ENCODE measurements at places on chromosomes 4 and X.

DNA sequence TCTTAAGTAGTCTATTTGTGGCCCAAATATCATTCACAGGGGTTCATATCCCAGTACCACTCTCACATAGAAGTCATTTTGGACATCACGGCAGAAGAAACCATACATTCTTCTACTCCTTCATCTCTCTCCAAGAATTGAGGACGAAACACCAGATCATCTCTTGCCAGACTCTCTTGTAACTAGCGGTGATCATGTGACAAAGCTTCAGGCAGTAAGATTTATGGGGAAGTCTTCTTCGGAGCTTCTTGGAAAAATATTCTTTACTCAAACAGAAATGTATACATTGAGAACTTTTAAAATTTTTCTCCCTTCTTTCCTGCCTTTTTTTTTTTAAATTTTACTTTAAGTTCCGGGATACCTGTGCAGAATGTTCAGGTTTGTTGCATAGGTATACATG, 4.7 kb upstream of the TBC1D19 start:
- no peak for DNase-seq

- DNase-seq, result no peak
These were observed 92.2 kb downstream of the NHSL2 start for GRCh38 chrX:72002875-72003274.

GRCh38 chrX:129640737-129641136, 14.0 kb downstream of the APLN start:
- DNase-seq, result no peak

DNA sequence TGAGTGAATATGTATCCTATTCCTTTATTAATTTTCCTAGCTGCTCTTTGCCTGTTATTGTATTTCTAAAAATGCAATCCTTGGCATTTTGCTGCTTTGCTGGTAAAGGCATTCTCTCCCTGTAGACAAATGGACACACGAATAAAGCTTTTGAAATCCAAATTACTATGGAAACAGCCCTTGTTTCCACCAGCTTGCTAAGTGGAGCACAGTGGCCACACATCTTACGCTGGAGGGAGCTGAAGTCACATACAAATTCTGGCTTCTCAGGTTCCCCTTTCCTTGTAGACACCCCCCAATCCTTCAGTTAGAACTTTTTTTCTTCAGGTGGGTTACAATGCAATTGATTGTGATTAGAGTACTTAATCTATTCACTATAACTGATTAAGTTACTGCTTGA, 66.2 kb downstream of the AGA start:
- DNase-seq, result no peak

DNA sequence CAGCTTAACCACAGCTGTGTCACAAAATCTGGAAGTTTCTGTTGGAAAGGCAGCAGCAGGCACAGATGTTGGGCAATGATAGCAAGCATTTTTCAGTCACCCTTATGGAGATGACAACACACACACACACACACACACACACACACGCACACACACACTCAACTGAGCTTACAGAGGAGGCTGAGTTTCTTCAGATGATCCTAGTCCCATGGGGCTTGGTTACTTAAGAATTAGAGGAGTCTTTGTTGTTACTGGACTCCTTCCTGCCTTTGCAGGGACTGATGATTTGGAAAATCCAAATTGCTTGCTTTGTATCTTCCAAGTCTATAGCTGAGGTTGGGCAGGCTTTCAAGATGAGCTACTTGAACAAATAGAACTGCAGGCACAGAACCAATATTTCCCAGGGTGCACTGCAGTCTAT, 740.1 kb upstream of the PITX2 start:
- no peak for DNase-seq

DNA sequence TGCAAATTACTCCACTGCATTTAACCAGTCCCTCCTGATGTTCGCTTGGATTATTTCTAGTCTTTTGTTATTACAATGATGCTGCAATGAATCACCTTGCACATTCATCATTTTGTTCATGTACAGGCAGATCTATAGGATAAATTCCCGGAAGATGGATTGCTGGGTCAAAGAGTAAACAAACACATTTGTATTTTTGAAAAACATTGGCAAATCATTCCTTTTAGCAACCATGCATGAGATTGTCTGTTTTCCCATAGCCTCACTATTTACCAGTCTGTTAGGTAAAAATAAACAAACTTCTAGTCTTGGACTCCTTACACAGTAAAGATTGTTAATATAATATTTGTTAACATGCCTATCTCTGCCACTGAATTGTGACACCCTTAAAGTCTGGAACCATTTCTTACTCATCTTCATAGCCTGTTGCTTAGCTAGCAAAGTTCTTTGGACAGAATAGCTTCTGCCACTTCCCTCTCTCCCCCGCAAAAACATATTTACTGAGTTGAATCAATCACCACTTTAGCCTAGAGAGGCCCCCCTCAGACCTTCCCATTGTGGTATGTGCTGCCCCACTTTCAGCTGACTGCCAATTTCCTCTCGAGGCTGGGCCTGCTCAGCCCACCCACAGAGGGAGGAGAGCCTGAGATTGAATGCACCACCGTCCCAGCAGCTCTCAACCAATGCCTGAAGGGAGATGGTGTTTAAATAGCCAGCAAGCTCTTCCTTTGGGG, 108.4 kb upstream of the ATXN3L start:
- no peak for DNase-seq

- DNase-seq, result no peak
These were observed 114.0 kb upstream of the INPP4B start for GRCh38 chr4:142960126-142960525.

GRCh38 chr4:89253311-89253710, 54.3 kb downstream of the GPRIN3 start:
- DNase-seq, result no peak

- DNase-seq, result no peak
These were observed 736 bp downstream of the BDH2 start for GRCh38 chr4:103098756-103099440.

GRCh38 chrX:120213438-120214265, 37.0 kb upstream of the ZBTB33 start:
- peak; percentile 51 for DNase-seq

GRCh38 chr4:38075370-38076152, 115.4 kb downstream of the PTTG2 start:
- DNase-seq, result no peak

DNA sequence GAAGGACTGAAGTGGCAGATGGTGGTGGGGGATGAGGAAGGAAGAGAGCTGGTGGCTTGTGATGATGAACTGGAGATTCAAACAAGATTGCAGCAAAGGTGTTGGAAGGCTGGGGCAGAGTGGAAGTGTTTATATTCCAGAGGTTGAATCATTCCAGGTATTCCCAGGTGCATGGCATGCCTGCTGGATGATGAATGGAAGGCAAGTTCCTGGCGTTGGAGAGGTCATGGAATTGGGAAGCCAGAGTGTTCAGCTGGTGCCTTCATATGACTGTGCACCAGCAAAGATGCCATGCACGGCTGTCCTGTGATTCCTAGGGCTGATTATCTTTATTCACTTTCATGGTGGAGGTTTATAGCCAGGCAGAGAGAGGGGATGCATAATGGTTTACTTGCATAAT, 135.8 kb upstream of the PUDP start:
- DNase-seq, result no peak

- no peak for DNase-seq
These were observed 81.2 kb downstream of the CBR4 start for GRCh38 chr4:168928875-168929274.

DNA sequence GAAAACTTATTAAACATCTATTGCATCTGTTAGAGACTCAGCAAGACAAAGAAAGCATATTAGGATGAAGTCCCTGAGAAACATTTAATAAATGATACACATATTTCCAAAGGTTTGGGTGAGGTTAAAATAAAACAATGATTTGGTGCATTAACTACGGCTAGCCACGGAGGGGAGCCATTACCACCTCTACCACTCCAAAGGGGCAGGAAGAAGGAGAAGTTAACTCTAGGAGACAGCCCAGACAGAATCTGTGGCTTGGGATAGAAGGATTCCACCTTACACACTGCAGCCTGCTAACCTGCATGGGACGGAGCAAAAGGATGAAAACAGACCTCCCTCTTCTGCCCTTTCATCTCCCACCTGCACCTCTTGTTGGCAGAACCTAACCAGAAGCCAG, 189.1 kb upstream of the C1QTNF7 start:
- DNase-seq, result no peak

- no peak for DNase-seq
These were observed 4.4 kb downstream of the UNC5C start for GRCh38 chr4:95544113-95545103.

- DNase-seq, result no peak
These were observed 81.1 kb upstream of the SH3RF1 start for GRCh38 chr4:169351872-169352271.

GRCh38 chr4:101237773-101238172, 109.6 kb downstream of the PPP3CA start:
- DNase-seq, result no peak

DNA sequence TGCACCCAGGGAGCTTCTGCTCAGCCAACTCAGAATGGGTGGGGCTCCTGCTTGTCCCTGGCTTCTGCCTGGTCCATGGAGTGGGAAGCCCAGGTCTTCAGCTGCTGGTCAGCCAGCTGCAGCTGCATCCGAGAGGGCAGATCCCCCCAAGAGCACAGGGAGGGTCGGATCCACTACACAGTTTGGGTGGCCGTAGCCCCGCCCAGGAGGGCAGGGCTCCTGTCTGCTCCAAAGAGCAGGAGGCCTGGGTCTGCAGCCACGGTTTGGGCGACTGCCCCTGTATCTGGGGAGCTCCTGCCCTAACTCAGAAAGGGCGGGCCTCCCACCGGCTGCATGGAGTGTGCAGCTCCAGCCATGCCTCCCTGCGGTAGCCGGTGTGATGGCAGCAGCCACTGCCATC, 169.1 kb downstream of the TEX13A start:
- DNase-seq, result no peak

GRCh38 chr4:102627831-102628523, 126.8 kb downstream of the NFKB1 start:
- DNase-seq, result no peak

DNA sequence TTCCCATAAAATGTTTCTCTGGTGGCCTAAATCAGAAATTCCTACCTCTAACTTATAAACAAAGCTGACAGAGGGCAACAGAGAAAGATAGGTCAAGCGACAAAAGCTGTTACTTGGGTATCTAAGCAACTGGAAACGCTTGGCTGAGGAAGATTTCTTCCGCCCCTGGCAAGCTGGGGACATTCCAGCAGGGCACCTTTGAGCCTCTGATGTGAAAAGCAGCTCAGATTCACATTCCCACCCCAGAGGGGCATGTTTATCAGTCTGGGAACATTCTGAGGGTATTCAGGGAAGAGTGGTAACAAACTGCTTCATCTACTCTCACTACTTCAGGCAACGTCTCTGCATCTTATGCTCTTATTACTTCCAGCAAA, 3.5 kb upstream of the CDS1 start:
- DNase-seq, result no peak

DNA sequence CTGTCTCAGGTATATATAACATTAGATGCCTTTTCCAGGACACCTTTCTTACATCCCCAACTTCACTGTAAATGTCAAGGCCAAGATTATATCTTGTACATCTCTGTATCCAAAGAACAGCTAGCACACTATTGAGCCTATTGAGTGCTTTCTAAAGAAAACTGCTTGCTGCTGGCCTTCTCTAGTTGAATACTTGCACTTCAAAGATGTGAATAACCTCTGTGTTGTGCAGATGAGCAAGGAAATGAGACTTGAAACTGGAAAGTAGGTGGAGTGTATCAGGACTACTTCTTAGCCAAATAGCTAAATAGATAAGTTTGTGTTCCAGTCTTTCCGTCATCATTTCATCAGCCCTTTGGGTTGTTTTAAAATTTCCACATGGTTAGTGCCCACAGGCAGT, 704.4 kb upstream of the AMOT start:
- no peak for DNase-seq

DNA sequence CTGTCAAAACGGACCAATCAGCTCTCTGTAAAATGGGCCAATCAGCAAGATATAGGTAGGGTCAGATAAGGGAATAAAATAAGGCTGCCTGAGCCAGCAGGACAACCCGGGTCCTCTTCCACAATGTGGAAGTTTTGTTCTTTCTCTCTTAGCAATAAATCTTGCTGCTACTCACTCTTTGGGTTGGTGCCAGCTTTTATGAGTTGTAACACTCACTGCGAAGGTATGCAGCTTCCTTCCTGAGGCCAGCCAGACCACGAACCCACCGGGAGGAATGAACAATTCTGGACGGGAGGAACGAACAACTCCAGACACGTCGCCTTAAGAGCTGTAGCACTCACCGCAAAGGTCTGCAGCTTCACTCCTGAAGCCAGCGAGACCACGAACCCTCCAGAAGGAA, 287.8 kb downstream of the RAPGEF2 start:
- no peak for DNase-seq

- peak; percentile 13 for DNase-seq
These were observed 44.8 kb downstream of the PDS5A start for GRCh38 chr4:39932776-39933402.

GRCh38 chrX:88746925-88747324, at the start of gene CPXCR1:
TSS of gene CPXCR1 (plus strand) at chrX:88747225. CDS start at chrX:88753415, 6,190 bp downstream.
- DNase-seq, result no peak

- no peak for DNase-seq
These were observed 39.1 kb downstream of the NPNT start for GRCh38 chr4:105934386-105934785.

DNA sequence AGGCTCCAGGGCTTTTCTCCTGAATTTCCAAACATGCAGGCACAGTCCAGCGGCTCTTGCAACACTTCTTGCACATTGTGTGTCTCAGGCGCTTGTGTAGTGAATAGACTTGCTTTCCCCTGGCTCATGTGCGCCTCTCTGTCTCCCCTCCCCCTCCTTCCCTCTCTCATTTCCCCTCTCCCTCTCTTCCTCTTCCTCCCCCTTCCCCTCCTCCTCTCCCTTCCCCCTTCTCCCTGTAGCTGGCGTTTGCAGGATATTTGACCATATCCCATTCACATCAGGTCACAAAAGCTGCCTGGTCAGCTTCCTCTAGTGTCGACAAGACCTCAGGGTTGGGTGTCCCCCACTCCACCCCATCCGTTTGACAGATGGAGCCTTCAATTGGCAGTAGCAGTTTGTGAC, 2.4 kb downstream of the CHST7 start:
- DNase-seq, result no peak

GRCh38 chrX:70007946-70008345, 41.8 kb downstream of the AWAT2 start:
- no peak for DNase-seq

GRCh38 chr4:99822734-99823133, 6.1 kb downstream of the DAPP1 start:
- DNase-seq, result no peak
